ENCODE measurements at places on chromosomes 6 and 20. TPM values are rescaled to one million over a fixed set of nuclear protein-coding genes. Genes with fewer than 3 reads are reported as not detected.

- H3K27me3 ChIP-seq, result no peaks in the 10 kb centered on the region
- no peak overlapping the region for H3K27ac ChIP-seq
- H3K4me1 ChIP-seq, result peaks cover 4% of the 10 kb centered on the region
- no peak overlapping the region for H3K4me3 ChIP-seq
Measured at GRCh38 chr6:16854986-16855385, 93.7 kb upstream of the ATXN1 start.

GRCh38 chr6:169501128-169501527, 200.7 kb downstream of the WDR27 start:
- no peaks in the 10 kb centered on the region for H3K27me3 ChIP-seq
- no peaks in the 10 kb centered on the region for H3K36me3 ChIP-seq
- H3K4me3 ChIP-seq, result no peak overlapping the region

- H3K27ac ChIP-seq, result no peak overlapping the region
- H3K36me3 ChIP-seq, result peaks cover 15% of the 10 kb centered on the region
Measured at GRCh38 chr6:37283268-37283667, 25.3 kb upstream of the TMEM217 start.

DNA sequence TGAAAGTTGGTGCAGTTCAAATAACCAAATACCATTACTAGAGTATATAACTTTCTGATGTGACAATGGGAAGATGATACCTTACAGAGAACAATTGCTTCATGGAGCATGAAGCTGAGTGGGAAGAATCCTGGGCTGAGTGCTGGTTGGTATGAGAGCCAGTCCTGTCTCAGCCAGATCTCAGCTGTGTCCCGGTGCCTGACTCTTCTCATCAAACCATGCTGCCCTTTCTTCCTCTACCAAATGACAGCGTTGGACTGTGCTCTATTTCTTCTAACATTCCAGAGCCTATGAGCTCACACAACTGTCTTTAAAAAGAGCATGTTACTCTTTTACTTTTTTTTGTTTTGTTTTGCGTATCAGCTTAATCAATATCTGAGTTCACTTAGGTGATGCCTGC, 27.5 kb upstream of the PBOV1 start:
- H3K4me3 ChIP-seq, result no peak overlapping the region
- H3K27me3 ChIP-seq, result no peaks in the 10 kb centered on the region
- H3K4me1 ChIP-seq, result no peaks in the 10 kb centered on the region
- H3K36me3 ChIP-seq, result no peaks in the 10 kb centered on the region

DNA sequence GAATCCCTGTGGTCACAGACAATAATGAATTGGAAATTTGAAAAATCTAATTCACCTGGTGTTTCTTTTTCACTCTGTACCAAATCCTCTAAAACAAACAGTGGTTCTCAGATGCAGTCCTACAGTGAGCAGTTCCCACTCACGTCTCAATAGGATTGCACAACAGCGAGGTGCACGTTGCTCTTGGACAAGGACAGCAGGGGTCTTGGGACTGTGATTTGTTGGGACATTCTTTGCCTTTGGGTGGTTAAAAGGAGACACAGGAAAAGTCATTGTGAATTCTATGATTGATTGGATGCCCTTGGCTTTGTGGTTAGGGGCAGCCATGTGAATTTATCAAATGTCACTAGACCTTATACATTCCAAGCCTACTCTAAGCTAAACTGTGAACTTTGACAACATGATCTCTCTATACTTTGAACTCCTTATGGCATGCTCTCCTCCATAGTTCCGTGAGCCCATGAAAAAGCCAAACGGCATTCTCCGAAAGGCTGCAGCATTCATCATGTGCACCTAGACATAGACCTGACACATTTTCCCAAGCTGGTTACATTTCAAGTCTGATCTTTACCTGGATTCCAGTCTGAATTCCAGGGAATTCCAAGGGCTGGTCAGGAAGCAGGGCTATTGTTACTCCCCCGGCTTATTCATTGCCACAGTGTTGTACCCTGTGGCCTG, 647 bp downstream of the UNC93A start:
- no peaks in the 10 kb centered on the region for H3K27me3 ChIP-seq
- no peak overlapping the region for H3K4me3 ChIP-seq
- no peaks in the 10 kb centered on the region for H3K4me1 ChIP-seq
- no peaks in the 10 kb centered on the region for H3K36me3 ChIP-seq
- DNase-seq, result no peak

DNA sequence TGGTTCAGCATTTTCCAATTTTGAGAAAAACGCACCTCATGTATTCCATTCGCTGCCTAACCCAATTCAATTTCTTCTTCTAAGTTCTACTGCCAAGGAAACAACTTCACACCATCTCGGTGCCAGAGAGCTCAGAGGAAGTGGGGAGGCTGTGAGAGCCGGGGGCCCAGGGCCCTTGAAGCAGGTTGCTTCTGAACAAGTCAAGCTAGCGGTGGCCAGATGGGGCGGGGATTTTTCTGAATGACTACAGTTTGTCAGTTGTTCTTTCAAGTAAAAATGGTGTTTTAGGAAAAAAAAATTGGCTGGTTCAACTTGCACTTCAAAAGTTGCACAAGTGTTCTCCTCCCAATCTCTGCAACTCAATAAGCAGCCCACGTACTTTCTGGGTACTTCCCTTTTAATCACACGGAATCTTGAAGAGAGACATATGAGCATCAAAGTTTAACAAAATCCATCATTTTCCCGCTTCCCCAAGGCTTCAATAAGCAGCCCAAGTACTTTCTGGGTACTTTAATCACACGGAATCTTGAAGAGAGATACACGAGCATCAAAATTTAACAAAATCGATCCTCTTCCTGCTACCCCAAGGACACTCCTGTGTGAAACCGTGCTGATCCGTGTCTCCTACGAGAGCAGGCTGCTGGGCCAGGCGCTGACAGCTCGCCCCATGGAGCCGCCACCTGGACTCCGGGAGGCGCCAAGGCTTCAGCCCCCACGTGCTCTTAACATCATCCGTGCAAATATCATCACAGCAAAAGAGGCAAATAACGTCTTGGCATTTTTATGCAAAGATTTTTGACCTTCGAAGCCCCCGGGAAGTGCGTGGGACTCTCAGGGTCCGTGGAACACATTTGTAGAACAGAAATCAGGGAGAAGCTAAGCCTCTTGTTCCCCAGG, 186.7 kb upstream of the PDE10A start:
- no peaks in the 10 kb centered on the region for H3K4me1 ChIP-seq
- H3K4me3 ChIP-seq, result no peak overlapping the region
- no peak overlapping the region for H3K27ac ChIP-seq
- no peak for DNase-seq

DNA sequence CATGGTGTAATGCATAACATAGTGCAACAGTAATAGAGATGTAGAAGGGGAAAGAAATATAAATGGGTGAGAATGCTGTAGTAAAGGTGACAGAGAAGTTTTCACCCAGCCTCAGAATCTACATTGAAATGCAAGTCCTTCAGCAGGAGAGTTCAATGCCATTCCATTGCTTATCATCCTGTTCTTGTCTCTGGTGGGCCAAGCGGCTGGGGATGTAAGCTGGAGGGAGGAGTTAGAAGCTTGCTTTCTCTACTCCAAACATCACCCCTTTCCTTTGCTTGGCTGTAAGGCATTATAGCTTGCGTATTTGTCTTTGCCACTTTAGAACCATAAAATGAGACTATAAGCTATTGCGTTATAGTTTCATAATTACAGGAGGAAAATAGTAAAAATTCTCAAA, 2.2 kb upstream of the FUT9 start:
- no peaks in the 10 kb centered on the region for H3K36me3 ChIP-seq
- no peak overlapping the region for H3K27ac ChIP-seq
- no peaks in the 10 kb centered on the region for H3K27me3 ChIP-seq
- no peak overlapping the region for H3K4me3 ChIP-seq
- DNase-seq, result no peak
- H3K4me1 ChIP-seq, result no peaks in the 10 kb centered on the region

DNA sequence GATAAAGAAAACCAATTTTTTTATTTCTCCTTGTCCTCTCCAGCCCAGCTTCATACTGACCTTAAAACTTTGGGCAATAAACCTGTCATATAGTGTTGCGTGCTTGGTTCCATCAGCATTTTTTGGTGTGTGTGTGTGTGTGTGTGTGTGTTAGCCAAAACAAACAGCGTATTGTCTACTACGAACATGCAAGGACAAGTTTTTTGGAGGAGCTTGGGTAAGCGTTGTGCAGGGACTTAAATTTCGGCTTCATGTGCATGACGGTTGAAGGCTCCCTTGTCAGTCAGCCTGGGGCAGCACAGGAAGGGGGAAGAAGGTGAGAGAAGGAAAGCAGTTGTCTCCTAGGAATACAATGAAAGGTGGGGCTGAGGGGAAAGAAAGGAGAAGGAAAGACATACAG, 62.0 kb upstream of the PAX1 start:
- no peak overlapping the region for H3K27ac ChIP-seq
- peaks cover 35% of the 10 kb centered on the region for H3K4me1 ChIP-seq
- no peaks in the 10 kb centered on the region for H3K36me3 ChIP-seq

DNA sequence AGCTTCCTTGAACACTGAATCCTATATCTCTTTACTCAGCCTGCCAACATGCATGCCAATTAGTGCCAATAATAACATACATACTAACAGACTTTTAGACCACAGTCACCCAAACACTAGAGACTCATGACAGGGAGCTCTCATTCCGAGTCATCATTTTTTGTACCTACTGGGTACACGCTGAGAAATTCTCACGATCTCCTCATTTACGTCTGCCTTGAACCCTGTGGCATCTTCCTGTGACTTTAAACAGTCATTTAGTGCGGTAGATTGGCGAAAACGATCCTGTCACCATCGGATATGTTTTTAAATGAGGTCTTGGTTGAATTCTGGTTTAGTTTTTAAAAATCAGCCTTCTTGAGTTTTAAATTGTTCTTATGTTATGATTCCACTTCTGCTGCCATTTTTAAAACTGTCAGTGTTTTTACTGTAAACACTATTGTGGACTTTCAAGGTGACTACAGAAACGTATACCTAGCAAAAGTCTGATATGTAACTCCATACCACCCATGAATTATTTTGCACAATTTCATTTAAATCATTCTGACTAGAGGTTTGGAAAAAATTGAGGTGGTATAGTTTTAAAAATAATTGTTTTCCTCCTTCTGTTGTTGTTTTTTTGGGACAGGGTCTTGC, 275.4 kb downstream of the TSHZ2 start:
- no peak overlapping the region for H3K27ac ChIP-seq
- H3K27me3 ChIP-seq, result no peaks in the 10 kb centered on the region
- DNase-seq, result no peak
- no peaks in the 10 kb centered on the region for H3K36me3 ChIP-seq
- no peaks in the 10 kb centered on the region for H3K4me1 ChIP-seq

DNA sequence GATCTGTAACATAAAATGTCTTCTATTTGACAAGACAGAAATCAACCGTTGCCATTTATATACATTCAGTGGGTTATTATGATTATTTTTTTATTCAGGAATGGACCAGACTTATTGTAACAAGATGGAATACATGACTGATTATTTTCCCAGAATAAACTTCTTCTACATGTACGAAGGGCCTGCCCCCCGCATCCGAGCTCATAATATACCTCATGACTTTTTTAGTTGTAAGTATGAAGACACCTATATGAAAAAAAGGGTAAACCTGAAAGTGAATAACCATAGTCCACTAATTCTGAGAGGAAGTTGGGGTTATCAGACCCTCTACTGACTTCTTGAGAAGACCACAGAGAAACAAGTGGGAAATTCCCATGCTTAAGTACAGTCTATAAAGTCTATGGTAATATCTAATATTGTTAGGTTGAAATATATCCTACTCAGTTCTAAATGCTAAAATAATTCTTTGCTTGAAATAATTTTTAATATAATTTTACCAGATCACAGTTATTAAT, 15.9 kb downstream of the OR2A4 start:
- H3K4me1 ChIP-seq, result no peaks in the 10 kb centered on the region
- no peak overlapping the region for H3K4me3 ChIP-seq
- H3K36me3 ChIP-seq, result no peaks in the 10 kb centered on the region
- no peaks in the 10 kb centered on the region for H3K27me3 ChIP-seq
- DNase-seq, result no peak

- no peaks in the 10 kb centered on the region for H3K27me3 ChIP-seq
- no peaks in the 10 kb centered on the region for H3K36me3 ChIP-seq
- H3K27ac ChIP-seq, result no peak overlapping the region
- H3K4me1 ChIP-seq, result no peaks in the 10 kb centered on the region
- no peak for DNase-seq
- H3K4me3 ChIP-seq, result no peak overlapping the region
Measured at GRCh38 chr6:33894438-33894837, 90.6 kb upstream of the MLN start.

- no peak for DNase-seq
- no peaks in the 10 kb centered on the region for H3K36me3 ChIP-seq
- no peaks in the 10 kb centered on the region for H3K27me3 ChIP-seq
- no peaks in the 10 kb centered on the region for H3K4me1 ChIP-seq
Measured at GRCh38 chr6:169252505-169253189, 999 bp downstream of the THBS2 start.

GRCh38 chr6:109239651-109240321, 142.5 kb downstream of the CD164 start:
- H3K4me1 ChIP-seq, result no peaks in the 10 kb centered on the region
- H3K36me3 ChIP-seq, result no peaks in the 10 kb centered on the region
- no peaks in the 10 kb centered on the region for H3K27me3 ChIP-seq
- H3K4me3 ChIP-seq, result no peak overlapping the region
- no peak overlapping the region for H3K27ac ChIP-seq

Gene CALHM4
- total RNA-seq, result not detected

Gene SNAP25
- not detected for total RNA-seq

Gene TPD52L2
- 38.3 TPM for total RNA-seq

All from Karpas-422 (cell line).